ENCODE measurements at places on chromosomes 5 and 9.
A peak's percentile ranks its signal among the peaks of the same experiment; 100 is the strongest.

DNA sequence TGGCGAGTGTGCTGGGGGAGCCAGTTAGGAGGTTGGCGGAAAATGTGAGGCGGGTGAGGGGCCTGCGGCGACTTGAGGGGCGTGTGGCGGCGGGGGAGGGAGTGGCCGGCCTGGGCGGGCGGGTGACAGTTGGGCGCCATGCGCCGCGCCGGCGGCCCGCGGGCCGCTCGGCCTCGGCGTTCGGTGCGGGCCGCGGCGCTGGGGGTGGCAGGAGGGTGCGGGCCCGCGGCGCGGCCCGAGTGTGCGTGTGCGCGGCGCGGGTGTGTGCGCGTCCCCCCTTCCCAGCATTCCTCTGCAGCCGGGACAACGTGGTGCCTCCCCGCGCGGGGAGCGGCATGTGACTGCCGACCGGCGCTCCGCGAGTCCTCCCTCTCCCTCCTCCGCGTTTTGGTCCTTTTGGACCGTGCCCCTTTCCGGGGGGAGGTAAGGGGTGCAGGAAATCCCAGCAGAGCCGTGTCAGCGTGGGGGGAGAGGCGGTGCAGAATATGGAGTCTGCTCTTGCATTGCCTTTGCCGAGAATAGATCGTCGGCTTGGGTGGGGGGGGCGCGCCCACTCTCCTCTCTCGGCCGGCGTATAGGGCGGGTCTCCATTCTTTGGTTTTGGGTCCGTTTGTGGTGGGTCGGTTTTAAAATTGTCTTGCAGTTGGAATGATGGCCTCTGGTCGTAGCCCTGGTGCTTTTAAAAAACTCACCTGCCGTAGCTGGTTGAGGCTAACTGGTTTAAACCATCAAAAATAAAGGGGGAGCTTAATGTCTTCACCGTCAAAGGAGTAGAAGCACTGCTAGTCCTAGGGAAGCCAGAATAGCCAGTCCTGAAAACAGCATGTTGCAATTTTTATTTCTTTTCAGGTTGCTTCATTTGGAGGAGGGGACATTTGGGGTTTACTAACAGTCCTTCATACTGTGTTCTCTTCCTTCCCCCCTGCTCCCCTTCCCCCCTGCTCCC is 2.0 kb downstream of the LARP1 start:
- DNase-seq = peak; percentile 40

DNA sequence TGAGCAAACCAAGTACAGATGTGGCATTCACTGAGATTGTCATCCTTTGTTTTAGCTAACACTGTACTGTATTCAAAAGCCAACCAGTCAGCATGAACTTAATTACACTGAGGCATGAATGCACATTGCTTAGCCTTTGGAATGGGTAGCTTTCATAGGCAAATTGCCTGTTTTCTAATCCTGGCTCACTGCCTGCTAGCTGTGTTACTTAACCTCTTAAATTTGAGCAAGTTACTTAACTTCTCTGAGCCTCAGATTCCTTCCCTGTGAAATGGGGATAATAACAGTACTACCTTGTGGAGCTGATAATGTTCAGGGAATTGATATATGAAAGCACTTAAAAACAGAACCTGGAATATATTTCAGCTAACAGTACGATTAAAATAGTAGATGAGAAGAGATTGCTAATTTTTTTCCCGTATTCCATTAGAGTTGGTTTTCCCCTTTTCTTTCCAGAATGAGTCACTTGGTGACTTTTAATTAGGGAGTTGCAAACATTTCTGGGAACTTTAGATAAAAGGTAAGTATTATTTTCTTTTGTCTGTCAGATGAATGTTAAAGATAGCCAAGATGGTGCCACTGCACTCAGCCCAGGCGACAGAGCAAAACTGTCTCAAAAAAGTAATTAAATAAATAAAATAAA is 43.9 kb downstream of the ARRDC3 start:
- DNase-seq = no peak

DNA sequence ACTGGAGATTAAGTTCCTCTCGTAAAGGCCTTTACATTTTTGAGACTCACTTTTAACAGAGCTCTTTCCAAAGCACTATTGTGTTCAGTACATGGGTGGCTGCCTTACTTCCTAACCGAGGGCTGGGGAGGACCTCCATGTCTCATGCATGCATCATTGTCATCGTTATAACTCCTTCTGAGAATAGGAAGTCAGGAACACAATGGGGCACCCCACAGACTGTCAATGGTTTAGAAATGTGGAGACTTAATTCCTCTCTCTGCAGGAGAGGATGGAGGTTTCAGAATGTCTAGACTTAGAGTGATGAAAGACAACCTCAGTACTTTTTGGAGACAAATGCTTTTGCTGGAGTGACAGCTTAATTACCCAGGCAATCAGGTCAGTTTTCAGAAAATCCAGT is 83.9 kb downstream of the PRLR start:
- DNase-seq = no peak

- DNase-seq = no peak
Measured at GRCh38 chr9:112887381-112887780, 3.3 kb downstream of the SLC46A2 start.

GRCh38 chr9:16460696-16461095 is 409.8 kb downstream of the BNC2 start:
- no peak for DNase-seq

DNA sequence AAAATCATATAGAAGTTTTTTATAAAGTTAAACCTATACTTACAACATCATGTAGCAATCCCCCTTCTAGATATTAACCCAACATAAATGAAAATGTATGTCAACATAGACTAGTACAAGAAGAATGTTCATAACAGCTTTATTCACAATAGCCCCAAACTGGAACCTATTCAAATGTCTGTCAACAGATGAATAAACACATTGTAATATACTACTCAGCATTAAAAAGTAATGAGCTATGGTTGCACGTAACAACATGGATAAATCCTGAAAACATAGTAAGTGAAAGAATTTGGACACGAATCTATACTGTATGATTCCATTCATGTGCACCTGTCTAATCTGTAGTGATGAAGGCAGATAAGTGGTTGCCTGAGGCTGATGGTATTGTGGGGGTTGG is 73.9 kb downstream of the CSNK1G3 start:
- DNase-seq = no peak

DNA sequence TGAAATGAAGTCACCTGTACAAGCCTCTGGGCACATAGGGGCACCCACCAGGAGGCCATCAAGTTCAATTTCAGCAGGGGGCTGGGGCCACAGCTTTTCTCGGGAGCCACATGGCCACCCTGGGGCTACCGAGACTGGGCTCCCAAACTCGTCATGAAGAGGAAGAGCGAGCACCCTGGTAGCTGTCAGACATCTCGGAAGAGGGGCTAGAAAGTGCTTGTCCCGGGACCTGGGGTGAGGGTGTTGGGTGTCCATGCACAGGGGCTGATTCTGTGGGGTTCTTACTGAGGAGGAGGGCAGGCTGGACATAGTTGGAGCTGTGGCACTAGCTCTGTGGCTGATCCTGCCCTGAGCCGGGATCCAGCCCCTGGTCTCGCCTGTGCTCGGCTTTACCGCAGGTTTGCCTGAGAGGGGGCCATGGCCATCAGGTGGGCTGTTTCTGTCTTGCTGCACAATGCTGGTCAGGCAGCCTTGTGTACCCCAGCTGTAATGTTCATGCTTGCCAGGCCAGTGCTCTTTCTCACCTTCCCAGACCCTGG is 70.3 kb downstream of the PHF2 start:
- no peak for DNase-seq

- no peak for DNase-seq
Measured at GRCh38 chr9:33211695-33212393, 28.1 kb upstream of the SPINK4 start.

DNA sequence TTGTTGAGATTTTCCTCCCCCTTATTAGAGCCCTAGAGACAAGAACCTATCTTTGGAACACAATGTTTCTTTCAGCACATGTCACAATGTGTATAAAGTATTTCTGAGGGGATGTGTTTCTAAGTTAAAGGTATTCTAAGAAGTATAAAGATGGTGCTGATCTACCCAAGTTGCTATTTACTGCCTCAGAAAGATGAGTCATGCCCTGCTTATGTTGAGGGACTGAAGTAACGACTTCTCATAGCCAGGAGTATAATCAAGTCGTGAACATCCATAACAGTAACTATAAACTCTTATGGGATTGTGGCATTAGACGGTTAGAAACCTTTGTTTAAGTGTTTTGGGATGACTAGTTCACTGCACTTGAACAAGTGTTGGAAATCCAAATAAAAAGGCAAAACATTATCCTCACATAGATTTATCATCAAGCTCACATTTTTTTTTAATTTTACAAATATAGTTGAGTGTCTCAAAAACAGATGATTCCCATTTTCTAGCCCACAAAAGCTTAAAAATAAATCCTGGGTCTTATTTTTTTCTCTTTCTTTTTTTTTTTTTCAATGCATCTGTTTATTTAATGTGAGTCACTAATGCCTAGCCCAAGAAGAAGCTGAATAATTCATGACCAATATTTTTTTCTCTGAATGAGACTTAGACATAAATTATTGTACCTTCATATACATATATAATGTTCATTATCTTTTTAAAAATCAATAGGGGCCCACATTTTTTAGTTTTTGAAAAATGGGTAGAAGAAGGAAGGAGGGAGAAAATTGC is 12.2 kb upstream of the TMEM252 start:
- DNase-seq = no peak

- no peak for DNase-seq
Measured at GRCh38 chr9:105290418-105290817, 46.0 kb downstream of the SLC44A1 start.

DNA sequence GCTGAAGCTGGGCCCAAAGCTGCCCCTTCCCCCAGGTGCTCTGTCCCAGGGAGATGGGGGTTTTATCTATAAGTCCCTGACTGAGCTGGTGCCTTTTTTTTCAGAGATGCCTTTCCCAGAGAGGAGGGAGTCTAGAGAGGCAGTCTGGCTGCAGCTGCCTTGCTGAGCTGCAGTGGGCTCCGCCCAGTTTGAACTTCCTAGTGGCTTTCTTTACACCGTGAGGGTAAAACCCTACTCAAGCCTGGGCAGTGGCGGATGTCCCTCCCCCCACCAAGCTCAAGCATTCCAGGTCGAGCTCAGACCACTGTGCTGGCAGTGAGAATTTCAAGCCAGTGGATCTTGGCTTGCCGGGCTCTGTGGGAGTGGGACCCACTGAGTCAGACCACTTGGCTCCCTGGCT is 41.3 kb downstream of the CAVIN4 start:
- no peak for DNase-seq

GRCh38 chr5:72433522-72433921 is 73.7 kb downstream of the ZNF366 start:
- DNase-seq = no peak

DNA sequence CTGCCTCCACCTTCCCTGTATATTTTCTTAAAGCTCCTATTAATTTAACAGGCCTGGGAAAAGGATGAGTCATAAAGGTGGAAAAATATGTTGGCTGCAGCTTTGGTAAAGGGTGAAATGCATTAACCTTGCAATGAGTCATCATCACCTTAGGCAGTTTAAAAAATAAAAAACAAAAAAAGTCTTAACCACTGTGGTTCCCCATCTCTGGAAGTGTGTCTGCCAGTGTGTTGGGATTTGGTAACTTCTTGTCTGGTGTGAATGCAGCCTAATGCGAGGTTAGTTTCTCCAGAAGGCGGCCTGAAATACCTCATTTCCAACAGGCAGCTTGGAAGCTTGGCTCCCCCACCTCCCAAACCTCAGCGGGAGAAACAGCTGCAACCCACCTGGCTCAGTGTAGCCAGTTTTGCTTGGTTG is 265.3 kb upstream of the GAS1 start:
- DNase-seq = no peak

DNA sequence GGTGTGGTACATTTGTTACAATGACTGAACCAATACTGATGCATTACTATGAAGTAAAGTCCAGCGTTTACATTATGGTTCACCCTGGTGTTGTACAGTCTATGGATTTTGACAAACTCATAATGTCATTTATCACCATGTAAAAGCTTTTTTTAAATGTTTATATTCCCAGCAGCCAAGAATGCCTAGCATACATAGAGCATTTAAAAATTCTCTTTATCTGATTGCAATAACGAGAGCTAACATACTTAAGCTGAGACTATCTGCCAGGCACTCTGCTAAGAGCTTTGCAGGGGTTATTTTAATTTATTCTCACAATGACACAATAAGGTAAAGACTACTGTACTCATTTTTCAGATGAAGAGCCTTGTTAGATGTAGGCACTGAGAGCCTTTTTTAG is 24.1 kb downstream of the PRDM6 start:
- no peak for DNase-seq

DNA sequence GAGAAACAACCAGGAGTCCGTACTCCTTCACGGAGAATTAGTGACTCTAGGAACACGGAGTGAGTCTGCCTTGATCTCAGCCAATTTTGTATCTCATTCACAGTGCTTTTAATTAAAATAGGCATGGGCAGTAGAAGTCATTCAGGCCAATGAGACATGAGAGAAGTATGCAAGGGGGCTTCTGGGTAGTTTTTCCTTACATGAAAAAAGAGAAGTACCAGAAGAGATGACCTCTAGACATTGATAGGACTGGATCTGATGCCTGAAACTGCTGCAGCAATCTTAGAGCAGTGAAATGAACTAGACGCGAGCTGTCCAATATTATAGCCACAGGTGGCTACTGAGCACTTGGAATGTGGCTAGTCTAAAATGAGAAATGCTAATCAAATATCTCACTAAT is 187.7 kb upstream of the TLE4 start:
- DNase-seq = no peak

DNA sequence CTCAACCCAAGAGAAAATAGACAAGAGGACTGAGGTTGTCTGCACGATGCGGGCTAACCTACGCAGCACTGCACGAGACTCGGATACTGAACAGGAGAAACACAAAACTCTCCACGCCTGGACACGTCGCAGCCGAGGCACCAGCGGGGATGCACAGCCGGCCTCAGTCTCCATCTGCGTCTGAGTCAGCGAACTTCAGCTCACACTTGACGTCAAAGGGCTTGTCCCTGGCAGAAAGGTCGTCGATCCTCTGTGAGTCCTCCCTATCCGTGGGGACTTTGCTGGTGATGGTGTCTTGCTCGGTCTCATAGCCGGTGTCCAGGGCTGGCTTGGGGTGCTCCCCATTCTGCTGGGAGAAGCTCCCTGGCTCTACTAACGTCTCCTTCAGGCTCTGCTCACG is 60.2 kb downstream of the SECISBP2 start:
- DNase-seq = no peak

GRCh38 chr5:89213573-89213972 is 330.6 kb upstream of the MEF2C start:
- no peak for DNase-seq

DNA sequence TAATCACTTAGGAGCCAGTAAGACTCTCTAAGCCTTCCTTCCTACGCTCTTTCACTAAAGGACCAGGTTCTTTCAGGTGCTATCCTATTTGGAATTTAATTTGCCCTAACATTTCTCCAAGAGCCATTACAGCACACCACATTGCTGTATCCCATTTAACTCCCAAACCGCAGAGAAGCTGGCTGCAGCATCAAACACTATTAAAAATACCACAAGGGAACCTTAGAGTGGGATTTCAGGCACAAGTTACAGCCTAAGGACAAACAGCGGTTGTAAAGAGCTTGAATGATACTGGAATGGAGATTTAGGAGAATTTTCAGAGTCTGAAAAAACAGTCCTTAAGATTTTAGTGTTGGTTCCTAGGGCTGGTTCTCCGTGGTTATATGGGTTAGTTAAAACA is 566.4 kb downstream of the RAB3C start:
- DNase-seq = no peak
